ENCODE measurements at places on chromosomes 2 and 18. TPM values are rescaled to one million over a fixed set of nuclear protein-coding genes. Genes with fewer than 3 reads are reported as not detected.

GRCh38 chr2:152627351-152627957, 89.8 kb downstream of the PRPF40A start:
- no peak for DNase-seq

DNA sequence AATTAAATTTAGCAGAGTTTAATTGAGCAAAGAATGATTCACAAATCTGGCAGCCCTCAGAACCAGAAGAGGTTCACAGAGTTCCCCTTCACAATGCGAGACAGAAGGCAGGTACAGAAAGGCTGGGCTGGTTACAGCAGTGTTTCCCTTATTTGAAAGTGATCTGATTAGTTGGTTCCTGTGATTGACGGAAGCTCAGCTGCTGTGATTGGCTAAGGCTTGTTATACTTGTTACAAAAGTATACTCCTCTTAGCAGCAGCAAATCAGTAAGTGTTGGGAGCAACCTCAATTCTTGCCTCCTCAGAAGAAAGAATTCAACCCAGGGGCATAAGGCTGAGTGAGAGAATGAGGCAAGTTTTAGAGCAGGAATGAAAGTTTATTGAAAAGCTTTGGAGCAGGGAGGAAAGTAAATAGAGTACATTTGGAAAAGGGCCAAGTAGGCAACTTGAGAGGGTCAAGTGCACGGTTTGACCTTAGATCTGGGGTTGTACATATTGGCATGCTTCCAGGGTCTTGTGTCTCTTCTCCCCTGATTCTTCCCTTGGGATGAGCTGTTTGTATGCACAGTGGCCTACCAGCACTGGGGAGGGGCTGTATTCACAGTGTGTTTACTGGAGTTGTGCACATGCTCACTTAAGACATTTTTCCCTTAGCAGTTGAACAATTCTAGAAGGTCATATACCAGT, 431.8 kb upstream of the RAB12 start:
- no peak for DNase-seq

DNA sequence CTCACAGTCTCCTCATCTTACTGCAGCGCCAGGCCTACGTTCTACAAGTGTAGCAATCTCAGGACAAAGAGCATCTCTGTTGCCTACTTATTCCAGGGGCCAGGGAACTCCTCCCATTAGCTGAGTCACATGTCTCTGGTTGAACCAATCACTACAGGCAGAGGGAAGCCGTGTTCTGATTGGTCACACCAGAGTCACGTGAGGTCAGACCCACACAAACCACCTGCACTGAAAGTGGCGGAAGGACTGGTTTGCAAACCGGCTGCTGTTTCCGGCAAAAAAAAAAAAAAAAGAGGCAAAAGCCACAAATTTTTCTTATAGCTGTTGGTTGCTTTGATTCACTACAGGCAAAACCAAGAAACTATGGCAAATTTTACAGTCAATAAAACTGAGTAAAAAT, 21.9 kb upstream of the USP14 start:
- DNase-seq, result peak; percentile 40

The CYRIA gene
- total RNA-seq, result 1.2 TPM

GRCh38 chr2:66421612-66422011, 13.3 kb upstream of the MEIS1 start:
- no peak for DNase-seq

GRCh38 chr2:159941729-159942128, 120.7 kb downstream of the PLA2R1 start:
- DNase-seq, result no peak

- DNase-seq, result no peak
Observed at GRCh38 chr2:18671363-18671762, 82.0 kb upstream of the NT5C1B start.

DNA sequence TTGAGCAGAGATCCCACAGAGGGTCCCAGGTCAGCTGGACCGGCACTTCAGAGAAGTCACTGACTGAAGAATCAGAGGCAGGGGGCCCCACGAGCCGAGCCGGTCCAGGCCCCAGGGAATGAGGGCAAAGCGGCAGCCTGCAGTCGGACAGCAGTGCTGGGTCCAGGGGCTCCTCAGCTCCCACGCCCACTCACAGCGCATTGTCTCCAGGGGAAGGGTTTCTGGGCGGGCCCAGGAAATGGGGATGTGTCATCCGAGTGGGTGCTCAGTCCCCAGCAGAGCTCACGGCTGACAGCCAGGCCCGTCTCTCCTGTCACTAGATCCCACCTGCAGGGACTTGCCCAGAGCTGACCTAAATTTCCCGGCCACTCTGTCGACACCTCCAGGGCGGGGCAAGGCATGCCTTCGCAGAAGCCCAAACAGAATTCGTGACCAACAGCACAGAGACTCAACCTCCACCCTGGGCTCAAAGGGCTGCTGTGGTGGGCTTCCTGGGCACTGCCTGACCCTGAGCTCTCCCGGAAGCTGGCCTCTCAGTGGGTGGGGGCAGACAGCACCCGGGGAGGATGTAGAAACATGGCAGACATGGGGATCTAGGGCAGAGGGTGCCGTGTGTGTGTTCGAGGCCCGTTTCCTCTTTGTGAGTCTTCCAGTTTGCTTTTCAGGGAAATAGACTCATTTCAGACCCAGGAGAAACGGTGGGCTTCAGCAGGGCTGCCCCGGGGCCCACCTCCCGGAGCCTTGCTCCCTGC, 42.1 kb upstream of the TAF1B start:
- no peak for DNase-seq

The MDH1B gene
- total RNA-seq, result 0.86 TPM

DNA sequence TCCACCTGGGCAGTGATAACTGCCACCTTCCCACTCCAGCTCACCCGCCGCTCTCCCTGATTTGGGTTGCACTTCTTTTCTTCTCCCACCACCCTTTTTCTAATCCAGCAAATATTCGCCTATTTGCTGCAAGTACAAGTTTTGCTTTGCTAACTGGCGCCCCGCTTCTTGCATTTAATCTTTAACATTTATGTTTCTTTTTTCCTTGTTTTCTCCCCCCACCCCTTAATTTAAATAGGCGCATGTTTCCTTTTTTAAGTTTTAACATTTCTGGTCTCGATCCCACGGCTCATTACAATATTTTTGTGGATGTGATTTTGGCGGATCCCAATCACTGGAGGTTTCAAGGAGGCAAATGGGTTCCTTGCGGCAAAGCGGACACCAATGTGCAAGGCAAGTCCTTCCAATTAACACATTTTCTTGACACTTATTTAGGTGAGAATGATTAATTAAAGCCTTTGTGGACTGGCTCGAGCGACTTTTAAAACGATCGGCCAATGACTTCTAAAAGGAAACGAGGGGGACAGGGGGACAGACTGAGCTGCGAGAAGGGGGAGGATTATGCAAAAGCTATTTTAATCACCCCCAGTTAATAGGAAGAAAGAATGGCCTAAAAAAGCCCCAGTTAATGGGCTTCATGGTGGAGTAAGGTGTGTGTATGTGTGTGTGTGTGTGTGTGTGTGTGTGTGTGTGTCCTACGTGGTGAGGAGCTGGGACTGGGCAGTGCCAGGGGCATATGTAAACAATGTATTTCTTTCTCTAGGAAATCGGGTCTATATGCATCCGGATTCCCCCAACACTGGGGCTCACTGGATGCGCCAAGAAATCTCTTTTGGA, 1.6 kb downstream of the TBR1 start:
- no peak for DNase-seq

DNA sequence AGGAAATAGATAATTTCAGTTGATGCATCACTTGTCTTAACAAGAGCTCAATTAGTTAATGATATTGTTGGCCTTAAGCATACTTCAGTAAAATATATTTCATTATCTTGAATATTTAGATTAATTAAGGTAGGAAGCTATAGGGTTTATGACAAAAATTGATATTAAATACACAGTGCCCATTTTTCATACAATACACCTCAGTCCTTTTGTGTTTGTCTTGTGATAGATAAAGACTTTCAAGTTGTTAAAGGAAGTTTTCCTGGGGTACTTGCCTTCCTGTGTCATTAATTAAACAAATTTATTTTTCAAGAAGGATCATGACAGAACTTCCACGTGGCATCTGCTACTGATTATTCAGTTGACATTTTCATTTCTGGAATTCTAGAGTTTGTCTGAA, 420.5 kb downstream of the MTX2 start:
- no peak for DNase-seq

GRCh38 chr2:224126440-224126839, 87.4 kb upstream of the SERPINE2 start:
- no peak for DNase-seq

The SCN2A gene
- total RNA-seq, result 0.14 TPM

GRCh38 chr2:54999182-54999581, 51.1 kb downstream of the RTN4 start:
- no peak for DNase-seq

DNA sequence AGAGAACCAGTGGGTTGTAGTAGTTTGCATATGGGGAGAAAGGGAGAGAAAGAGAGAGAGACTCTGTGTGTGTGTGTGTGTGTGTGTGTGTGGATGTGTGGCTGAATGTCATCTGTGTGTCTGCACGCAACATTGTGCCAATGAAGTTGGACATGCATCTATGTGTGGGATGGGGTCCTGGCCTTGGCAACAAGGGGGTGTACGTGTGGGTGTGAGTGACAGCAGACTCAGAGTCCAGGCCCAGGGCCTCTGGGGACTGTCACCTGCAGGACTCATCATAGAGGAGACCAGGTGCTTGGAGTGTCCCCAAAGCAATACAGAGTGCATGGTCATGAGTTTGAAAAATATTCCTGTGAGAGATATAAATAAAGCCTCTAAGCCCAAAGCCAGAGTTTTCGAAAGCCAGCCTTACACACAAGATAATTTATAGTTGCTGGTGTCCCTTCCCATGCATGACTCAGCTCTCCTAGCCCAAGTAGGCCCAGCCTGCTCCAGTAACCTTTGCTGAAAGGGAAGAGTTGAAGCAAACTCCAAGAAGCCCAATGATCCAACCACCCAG, 59.9 kb downstream of the TNP1 start:
- no peak for DNase-seq

The CAPN13 gene
- not detected for total RNA-seq

- no peak for DNase-seq
Observed at GRCh38 chr2:211103989-211104388, 547.6 kb downstream of the CPS1 start.

The KATNAL2 gene
- 0.45 TPM for total RNA-seq

DNA sequence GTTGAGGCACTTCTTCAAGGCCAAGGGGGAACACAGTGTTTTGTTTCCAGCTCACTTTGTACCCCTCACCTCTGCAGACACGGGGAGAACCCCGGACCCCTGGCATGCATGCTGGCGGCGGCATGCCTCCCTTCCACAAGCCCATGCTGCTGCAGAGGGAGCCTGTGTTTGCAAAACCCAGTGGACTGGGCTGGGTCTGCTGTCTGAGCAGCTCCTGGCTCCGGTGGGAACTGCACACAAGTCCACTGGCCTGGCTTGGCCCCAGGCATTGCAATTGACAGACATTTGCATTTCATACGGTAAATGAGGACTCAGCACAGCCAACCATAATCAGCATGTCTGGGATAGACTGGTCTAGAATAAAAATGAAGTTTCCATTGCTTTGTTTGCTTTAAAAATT, 62.4 kb downstream of the RALBP1 start:
- DNase-seq, result no peak

The GATA6 gene
- total RNA-seq, result not detected

The DNAJB2 gene
- 24.9 TPM for total RNA-seq

DNA sequence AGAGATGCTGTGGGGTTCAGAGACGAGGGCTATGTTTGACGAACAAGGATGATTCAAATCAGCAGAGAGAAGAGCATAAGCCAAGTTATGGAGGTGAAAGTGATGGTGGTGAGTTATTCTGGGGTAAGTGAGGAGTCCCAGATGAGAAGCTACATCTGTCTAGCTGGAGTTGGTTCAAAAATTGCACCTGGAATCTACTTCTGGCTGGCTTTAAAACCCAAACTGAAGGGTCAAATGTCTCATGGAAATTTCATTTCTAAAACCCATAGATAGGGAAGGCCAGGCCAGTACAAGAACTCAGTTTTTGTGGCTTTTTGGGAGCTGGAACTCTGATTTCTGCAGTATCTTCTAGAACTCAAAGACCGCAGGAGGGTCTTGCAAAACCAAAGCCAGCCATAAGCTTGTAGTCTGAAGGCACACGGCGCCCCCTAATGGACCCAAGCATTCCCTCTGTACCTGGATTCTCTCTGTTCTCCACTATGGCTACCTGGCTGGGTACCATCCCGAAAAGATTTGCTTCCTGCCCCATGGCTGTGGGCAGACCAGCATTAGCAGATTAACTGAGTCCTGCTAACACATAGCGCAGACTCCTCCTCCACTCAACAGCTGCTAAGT, 229.1 kb upstream of the SLC14A2 start:
- DNase-seq, result peak; percentile 27

DNA sequence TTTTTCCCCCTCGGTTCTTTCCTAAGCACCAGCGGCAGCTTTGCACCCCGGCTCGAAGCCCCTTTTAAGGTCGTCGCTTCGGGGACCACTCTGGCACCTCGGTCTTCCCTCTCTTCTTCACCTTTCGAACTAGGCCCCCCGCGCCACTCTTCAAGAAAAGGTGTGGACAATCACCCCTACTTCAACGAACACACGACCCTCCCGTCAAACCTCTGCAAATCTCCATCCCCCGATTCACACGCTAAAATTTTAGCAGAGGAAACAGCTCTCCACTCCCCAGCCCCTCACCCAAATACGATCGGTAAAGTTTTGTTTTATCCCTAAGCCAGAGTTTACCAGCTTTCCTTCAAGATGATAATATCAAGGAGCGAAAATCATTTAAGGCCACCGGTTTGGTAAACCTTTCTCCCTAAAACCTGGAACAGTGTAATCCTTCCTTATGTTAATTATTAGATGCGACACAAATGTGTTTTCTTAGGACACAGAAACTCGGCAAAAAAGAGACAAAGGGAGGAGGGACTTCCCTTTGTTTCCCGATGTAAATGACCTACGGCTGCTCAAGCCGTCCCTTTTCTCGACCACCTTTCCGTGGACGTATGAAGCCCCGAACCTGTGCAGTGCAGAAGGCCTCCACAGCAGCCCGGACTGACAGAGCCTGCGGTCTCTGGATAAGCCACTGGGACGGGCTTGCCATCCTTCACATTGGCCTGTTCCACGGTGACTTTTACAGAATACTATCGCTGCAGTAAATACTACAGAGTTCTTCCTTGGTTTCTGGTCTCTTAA, 85.2 kb downstream of the RBMS1 start:
- DNase-seq, result no peak

- DNase-seq, result no peak
Observed at GRCh38 chr2:14677039-14677438, 44.5 kb downstream of the LRATD1 start.

GRCh38 chr2:106759966-106760365, 126.0 kb downstream of the ST6GAL2 start:
- DNase-seq, result no peak

GRCh38 chr2:109392816-109393661, 220.7 kb downstream of the SEPTIN10 start:
- DNase-seq, result no peak
